ENCODE measurements at places on chromosomes 5 and 9.

- no peak for DNase-seq
Measured at GRCh38 chr5:2914981-2915484, 163.6 kb upstream of the IRX2 start.

DNA sequence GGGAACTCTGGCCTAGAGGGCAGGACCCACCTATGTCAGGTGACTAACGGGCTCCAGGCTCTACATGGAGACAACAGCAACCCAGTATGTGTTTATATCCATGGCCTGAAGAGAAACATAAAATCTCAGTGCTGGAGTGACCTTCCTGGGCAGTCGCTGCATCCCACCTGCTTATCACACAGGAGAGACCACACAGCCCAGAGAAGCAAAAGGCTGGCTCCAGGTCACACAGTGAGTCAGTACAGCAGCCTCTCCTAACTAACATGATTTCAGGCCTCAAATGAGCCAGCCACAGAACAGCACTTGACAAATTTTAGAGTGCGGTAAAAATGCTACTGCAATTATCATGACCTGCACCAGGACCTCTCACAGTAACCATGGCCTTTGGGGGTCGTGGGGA, 54.0 kb upstream of the TGFBR1 start:
- DNase-seq, result no peak

DNA sequence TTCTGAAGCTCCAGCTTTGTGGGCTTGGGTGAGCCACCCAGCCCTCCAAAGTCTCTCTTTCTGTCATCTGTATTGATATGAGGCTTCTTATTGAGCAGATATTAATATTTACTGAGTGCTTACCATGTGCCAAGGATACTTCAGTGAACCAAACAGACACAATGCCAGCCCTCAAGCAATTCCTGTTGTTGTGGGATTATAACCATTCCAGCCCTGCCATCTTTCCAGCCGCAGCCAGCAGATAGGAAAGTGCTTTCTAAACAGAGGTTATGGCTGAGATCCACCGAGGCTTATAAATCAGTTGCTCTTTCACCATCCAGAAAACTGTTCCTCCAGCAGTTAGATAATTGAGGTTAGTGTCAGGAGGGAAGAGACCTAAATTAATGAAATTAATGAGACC, 137.7 kb upstream of the ALDH1B1 start:
- DNase-seq, result no peak

GRCh38 chr5:134130239-134130945, 15.9 kb downstream of the TCF7 start:
- no peak for DNase-seq

- no peak for DNase-seq
Measured at GRCh38 chr9:13823026-13823425, 490.9 kb downstream of the NFIB start.
